M059J (cell line): ENCODE measurements at places on chromosomes 2 and 18.

GRCh38 chr2:33141476-33141875 is 194.7 kb downstream of the LTBP1 start:
- no peak for DNase-seq

GRCh38 chr2:9032536-9033255 is 29.2 kb upstream of the MBOAT2 start:
- DNase-seq = no peak

GRCh38 chr2:43455731-43456642 is 139.9 kb downstream of the THADA start:
- DNase-seq = peak; percentile 87

DNA sequence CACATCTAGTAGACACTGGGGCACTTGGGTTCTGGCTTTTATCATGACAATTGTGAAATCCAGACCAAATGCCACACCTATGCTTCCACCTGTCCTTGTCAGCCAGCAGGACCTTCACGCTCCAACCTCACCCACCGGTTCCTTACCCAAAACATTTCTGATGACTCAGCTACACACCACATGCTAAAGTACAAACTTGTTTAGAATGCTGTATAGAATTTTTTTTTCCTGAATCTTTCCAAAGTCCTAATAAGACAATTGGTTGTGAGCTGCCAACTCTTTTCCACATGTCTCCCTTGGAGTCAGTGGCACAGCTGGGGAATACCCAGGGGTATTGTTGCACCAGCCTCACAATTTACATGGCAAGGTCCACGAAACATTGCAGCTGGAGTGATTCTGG is 75.5 kb upstream of the LPIN2 start:
- DNase-seq = no peak

DNA sequence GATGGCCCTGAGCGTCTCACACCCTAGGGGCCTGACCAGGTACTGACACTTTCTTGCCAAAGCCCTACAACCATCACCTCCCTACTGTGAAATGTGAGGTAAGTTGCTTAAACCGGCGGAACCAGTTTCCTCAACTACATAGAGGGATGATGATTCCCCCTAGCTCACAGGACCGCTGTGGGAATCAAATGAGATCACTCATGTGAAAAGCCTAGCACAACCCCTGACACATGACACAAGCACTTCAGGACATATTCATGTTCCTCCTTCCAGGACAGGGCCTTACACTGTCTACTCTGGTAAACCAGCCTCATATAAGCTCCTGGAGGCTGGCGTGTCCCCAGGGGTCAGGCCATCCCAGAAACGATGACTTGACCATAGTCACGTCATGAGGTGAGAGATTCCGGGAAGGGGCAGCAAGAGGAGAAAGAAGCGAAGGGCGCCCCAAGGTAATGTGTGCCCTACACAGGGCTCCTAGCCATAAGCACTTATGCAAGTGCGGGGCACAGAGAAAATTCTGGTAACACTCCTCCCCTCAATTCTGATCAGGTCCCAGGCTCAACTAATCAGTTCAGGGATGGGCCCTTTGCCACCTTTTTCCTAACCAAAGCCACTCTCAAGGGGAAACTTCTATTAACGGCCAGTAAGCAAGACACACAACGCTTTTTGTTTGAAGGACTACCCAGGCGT is 49.5 kb downstream of the C2orf42 start:
- peak; percentile 25 for DNase-seq

DNA sequence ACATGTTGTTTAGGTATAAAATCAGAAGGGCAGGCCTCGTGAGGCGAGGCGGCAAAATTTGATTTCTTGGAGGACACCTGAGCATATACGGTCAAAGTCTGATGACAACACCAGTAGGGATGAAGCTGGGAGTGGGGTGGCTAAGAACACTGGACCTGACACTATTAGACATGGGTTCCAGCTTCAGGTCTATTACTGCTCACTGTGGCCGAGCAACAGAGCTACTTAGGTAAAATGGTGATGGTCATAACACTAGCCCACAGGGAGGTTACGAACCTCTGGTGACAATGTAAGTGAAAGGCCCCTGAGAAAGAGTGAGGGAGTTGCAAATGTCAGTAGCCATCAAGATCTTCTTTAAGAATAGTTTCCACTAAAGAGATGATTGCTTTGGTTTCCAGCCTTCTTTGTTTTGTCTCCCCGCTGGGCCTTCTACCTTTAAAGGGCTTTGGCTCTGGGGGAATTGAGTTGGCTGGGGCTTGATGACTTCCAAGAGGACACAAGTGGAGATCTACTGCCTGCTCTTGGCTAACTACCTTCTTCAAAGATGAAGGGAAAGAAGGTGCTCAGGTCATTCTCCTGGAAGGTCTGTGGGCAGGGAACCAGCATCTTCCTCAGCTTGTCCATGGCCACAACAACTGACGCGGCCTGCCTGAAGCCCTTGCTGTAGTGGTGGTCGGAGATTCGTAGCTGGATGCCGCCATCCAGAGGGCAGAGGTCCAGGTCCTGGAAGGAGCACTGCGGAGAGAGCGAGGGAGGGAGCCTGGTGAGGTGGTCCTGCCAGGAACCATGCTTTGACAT is 3.5 kb downstream of the IL1B start:
- no peak for DNase-seq

GRCh38 chr2:20108655-20109396 is 57.4 kb upstream of the LAPTM4A start:
- peak; percentile 63 for DNase-seq

DNA sequence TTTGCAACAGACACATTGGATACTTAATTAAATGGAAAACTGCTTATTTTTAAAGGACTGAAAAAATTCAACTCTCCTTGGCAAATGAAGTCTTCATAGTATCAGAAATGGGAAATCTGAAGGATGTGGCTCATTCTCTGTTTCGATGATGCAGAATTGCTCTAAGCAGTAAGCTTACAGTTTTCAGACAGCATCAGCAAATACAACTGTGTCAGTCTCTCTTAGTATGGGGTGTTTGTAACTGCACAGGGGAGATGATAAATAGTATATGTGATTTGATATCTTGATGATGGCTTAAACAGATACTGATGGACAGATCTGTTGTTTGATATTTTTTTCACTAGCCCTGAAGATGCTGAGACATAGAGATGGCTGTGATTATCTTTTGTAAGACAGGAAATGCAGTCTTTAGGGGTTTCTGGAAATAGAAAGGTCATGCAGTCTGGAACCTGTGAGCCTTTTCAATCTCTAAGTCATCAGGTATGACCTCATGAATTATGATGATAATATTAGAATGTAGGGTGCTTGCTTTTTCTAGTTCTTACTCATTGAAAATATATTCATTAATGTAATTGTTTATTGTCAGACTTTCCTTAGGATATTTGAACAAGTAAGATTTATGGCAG is 84.2 kb downstream of the SLC4A10 start:
- no peak for DNase-seq

- DNase-seq = peak; percentile 32
Observed at GRCh38 chr2:216665242-216665641, 30.1 kb downstream of the IGFBP5 start.

GRCh38 chr2:11019614-11020013 is 107.9 kb downstream of the KCNF1 start:
- DNase-seq = no peak
